ENCODE measurements at places on chromosomes 11 and 22.

- no peak for DNase-seq
These were observed 13.8 kb downstream of the MMP20 start for GRCh38 chr11:102611291-102611690.

- no peak for DNase-seq
These were observed 97.7 kb downstream of the NXPE2 start for GRCh38 chr11:114775875-114776621.

- peak; percentile 42 for DNase-seq
These were observed 68.3 kb downstream of the PACSIN2 start for GRCh38 chr22:42946546-42947198.

DNA sequence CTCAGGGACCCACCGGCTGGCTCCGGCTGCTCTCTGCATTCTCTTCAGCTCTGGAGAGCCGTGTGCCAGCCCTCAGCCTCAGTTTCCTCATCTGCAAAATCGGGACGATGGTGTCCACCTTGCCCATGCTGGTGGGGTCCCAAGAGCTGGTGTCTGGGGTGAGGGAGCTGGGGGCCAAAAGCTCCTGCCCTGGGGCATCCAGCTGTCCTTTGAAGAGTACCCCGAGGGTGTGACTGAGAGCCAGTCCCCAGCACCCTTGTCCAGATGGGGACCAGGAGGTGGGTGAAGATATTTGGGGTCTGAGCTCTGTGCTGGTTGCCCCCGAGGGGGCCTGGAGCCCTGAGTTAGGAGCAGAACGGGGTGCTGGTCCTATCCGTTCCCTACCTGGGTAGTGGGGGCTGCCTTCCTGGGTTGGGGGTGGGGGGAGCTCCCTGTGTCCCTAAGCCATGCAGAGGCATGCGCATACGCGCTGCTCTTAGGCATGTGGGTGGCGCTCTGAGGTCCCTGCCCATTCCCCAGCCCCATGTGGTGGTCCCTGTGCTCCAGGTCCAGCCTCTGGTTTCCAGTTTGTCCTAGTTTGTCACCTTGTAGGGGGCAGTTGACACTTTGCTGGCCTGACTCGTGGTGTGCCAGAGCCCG is 4.9 kb downstream of the LRP5 start:
- no peak for DNase-seq

GRCh38 chr11:117715801-117716200 is 81.2 kb downstream of the DSCAML1 start:
- DNase-seq: no peak

- peak; percentile 87 for DNase-seq
These were observed 160.9 kb downstream of the ADAMTS15 start for GRCh38 chr11:130609121-130610035.

- no peak for DNase-seq
These were observed 162.8 kb downstream of the ST3GAL4 start for GRCh38 chr11:126518071-126518971.

DNA sequence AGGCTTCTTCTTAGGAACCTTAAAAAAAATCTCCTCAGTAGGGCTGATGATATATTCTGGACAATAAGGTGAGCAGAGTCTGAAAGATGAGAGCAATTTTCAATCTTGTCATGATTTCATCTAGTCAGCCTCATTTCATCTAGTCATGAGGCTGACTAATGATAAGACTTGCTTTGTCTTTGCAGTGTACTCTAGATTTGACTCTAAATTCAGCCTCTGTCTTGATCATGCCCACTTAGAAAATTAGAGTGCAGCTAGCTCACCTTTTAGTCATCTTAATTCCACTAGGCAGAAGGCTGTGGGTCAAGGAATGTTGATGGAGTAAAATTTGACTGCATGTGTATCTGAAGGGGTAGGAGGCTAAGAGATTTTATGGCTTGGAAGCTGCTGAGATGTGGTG is 5.5 kb downstream of the EHF start:
- no peak for DNase-seq

DNA sequence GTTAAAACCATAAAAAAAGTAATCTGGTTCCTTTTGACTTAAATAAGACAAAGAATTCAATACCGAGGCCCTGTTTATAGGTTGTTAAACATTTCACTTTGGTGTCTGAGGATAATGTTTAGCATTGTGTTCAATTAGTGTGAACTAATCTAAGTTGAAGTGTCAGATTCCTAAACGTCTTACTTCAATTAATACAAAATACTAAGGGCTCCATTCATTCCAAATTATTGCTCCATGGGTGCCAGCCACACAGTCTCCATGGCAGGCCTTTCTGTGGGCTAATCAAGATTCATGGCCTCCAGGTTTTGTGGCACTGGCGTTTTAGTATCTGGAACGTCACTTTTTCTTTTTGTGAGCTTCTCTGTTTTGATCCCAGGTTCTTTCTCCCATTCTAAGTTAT is 89.4 kb downstream of the TMEM135 start:
- no peak for DNase-seq

GRCh38 chr11:29312812-29313211 is 704.0 kb downstream of the KCNA4 start:
- peak; percentile 76 for DNase-seq

GRCh38 chr22:47337161-47337621 is 574.7 kb downstream of the TBC1D22A start:
- DNase-seq: peak; percentile 93

GRCh38 chr11:24311974-24312373 is 184.9 kb upstream of the LUZP2 start:
- no peak for DNase-seq

DNA sequence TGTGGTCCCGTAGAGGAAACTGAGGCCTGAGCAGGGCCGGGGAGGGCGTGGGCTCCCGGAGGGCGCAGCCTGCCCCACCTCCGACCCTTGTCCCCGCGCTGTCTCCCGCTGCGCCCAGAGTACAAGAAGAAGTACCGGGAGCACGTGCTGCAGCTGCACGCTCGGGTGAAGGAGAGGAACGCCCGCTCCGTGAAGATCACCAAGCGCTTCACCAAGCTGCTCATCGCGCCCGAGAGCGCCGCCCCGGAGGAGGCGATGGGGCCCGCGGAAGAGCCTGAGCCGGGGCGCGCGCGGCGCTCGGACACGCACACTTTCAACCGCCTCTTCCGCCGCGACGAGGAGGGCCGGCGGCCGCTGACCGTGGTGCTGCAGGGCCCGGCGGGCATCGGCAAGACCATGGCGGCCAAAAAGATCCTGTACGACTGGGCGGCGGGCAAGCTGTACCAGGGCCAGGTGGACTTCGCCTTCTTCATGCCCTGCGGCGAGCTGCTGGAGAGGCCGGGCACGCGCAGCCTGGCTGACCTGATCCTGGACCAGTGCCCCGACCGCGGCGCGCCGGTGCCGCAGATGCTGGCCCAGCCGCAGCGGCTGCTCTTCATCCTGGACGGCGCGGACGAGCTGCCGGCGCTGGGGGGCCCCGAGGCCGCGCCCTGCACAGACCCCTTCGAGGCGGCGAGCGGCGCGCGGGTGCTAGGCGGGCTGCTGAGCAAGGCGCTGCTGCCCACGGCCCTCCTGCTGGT is 1.9 kb downstream of the NLRP6 start:
- peak; percentile 18 for DNase-seq

GRCh38 chr22:25827415-25827814 is 85.4 kb downstream of the MYO18B start:
- DNase-seq: no peak

DNA sequence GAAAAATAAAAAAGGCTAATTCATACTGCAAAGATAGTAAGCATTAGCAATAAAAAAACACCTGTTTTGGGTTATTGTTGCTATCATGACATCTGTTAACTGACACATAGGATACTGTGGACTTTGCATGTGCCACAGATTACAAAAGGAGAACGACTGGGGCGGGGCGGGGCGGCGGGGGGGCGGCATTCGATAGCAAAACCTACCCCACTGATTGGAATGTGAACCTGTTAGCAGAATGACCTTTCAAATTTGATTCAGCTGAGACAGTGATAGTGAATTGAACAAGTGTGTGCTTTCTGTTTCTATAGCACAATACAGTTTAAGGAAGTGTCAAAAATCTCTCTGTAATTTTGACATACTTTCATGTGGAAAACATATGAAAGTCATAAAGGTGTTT is 14.9 kb downstream of the MMP20 start:
- DNase-seq: no peak

GRCh38 chr22:49087716-49088601 is 739.7 kb downstream of the BRD1 start:
- DNase-seq: no peak

GRCh38 chr11:61897387-61898246 is 6.3 kb upstream of the FADS3 start:
- DNase-seq: peak; percentile 82

DNA sequence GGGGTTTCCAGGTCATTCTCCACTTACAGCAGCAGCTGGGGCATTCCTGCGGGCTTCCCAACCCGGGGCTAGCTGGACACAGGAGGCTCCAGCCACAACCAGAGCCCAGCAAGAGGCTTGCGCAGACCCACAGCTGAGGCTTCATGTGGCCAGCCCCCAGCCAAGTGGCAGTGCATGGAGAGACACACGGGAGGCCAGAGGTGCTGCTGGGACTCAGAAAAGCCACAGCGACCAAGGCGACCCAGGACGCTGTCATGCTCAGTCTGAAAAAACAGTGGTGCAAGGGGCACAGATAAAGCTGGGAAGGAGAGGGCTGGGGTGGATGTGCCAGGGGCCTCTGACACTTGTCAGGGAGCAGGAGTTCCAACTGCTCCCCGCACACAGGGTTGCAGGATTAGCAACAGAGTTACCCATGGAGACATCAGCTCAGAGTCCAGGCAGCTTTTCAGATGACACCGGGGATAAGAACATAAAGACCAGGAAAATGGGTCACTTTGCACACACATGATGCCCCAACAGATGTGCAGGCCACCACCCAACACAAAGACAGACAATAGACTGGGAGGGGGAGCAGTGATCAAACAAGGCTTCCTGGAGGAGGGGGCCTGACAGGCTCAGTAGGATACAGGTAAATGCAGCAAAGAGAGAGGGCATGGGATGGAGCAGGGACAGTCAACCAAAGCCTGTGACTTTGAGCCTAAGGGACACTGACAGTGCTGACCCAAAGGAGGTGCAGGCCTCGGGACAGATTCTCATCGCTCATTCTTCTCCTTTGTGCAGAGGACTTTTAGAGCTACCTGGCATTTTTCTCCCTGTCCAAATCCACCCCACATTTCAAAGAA is 6.9 kb upstream of the NEAT1 start:
- peak; percentile 22 for DNase-seq

DNA sequence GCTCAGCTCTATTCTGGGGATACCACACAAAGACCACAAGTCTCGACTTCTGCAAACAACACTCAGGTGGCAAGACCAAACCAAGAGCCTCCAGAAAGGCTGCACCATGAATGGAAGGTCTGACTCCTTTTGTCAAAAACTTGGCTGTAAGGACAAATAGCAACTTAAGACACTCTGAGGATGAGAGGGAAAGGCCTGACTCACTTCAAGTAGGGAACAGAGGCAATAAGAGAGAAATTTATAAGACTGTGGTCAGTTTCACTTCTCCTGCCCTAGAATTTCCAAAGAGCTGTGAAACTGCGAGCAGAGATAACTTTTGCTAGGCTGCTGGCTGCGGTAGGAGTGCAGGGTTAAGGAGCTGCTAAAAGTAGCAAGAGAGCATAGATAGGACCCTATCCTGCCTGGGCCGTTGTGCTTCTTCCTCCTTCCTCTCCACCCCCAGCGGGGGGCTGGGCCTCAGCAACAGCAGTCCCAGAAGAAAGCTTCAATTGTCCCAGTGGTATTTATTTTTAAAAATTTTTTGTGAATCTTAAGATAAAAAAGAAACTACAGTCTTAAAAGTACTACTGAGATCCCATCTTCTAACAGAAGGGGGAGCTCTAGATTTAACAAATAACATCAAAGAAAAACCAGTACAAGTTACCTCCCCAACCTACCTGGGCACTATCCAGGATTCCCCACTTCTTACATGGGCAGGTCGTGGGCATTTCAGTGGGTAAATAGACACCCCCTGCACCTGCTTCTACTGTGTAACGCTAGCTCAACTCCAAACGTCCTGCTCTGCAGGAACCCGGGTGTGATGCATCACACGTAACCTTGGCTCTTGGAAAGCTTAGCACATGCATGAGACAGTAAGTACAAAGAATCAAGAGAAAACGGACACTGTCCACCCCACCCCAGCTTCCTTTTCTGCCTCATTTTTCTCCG is 66.4 kb downstream of the SGSM3 start:
- DNase-seq: no peak

DNA sequence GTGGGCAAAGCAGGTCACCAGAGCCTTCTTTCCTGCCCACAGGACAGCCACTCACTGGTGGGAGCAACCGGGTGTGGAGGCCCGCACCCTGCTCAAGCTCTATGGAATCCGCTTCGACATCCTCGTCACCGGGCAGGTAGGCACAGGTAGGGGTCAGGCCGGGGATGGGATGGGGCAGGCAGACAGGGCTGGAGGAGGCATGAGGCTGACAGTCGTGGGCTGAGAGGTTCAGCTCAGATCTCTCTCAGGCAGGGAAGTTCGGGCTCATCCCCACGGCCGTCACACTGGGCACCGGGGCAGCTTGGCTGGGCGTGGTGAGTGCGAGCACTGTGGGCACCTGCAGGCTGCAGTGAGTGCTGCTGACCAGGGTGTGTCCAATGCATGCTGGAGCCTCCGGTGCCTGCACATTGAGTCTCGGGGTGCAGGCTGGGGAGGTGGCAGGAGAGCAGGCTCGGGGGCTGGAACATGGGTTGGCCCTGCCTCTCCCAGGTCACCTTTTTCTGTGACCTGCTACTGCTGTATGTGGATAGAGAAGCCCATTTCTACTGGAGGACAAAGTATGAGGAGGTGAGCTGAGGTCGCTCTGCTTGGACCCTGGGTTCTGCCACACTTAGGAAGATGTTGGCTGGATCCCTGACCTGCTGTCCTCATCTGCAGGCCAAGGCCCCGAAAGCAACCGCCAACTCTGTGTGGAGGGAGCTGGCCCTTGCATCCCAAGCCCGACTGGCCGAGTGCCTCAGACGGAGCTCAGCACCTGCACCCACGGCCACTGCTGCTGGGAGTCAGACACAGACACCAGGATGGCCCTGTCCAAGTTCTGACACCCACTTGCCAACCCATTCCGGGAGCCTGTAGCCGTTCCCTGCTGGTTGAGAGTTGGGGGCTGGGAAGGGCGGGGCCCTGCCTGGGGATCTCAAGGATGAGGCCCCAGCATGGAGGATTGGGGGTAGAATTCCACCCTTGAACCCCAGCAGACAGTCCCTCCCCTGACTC is 6.3 kb downstream of the SLC7A4 start:
- no peak for DNase-seq

DNA sequence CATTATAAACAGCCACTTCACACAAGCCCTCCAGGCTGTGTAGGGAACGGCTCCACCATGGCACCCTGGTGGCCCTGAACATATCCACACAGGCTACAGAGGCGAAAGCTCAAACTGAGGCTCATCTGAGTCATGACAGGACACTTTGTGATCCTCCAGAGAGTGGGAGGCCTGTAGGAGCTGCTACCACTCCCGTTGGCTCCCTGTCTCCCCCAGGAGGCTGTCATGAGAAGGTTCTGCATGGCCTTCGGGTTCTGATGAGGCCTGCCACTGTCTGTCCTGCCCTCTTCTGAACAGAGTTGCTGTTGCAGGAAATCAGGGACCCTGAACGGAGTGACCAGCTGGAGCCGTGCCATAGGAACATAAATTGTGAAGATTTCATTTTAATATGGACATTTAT is 23.8 kb upstream of the ALDH3B2 start:
- DNase-seq: peak; percentile 6
